Activated T-cell treated with anti-CD3 and anti-CD28 coated beads, Interleukin-2, amount 50 U/mL, for 72 hours (primary cell): ENCODE measurements at places on chromosomes 2 and 18. TPM values are rescaled to one million over a fixed set of nuclear protein-coding genes. Genes with fewer than 3 reads are reported as not detected.
A peak's percentile ranks its signal among the peaks of the same experiment; 100 is the strongest.

- no peak overlapping the region for H3K27ac ChIP-seq
- H3K4me3 ChIP-seq = no peak overlapping the region
- H3K36me3 ChIP-seq = no peaks in the 10 kb centered on the region
- peaks cover 11% of the 10 kb centered on the region for H3K4me1 ChIP-seq
- no peak for DNase-seq
- peaks cover 16% of the 10 kb centered on the region for H3K27me3 ChIP-seq
Observed at GRCh38 chr2:65186093-65186868, 41.4 kb upstream of the ACTR2 start.

Gene ELOA2
- not detected for total RNA-seq

DNA sequence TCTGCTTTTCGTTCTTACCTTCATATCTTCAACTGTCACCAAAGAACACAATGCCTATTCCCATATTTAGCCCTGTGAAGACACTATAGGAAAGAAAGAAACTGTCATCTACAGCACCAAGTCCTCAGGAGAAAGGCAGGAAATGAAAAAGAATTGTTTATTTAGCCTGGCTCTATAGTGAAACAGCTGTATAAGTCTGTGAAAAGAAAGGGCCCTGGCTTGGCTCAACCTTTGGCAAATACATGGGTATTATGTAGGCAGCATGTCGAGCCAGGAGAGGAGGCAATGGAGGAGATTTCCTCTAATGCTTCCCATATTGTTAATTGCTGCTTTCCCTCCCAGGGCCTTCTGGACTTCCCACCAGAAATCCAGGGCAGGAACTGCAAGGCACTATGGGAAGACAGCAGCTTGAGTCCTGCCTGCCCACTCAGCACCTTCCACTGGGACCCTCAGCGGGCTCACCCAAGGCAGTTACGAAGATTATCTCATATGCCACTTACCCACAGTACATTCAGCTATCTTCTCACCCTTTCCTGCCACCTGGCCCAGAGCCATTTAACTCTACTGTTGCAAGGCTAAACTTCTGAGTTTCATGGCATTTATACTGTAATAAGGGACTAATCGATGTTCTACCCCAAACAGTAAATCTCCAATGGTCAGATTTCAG lies 30.1 kb downstream of the SLC8A1 start:
- no peaks in the 10 kb centered on the region for H3K4me1 ChIP-seq
- H3K36me3 ChIP-seq = no peaks in the 10 kb centered on the region
- no peak overlapping the region for H3K27ac ChIP-seq
- no peaks in the 10 kb centered on the region for H3K27me3 ChIP-seq
- H3K4me3 ChIP-seq = no peak overlapping the region

DNA sequence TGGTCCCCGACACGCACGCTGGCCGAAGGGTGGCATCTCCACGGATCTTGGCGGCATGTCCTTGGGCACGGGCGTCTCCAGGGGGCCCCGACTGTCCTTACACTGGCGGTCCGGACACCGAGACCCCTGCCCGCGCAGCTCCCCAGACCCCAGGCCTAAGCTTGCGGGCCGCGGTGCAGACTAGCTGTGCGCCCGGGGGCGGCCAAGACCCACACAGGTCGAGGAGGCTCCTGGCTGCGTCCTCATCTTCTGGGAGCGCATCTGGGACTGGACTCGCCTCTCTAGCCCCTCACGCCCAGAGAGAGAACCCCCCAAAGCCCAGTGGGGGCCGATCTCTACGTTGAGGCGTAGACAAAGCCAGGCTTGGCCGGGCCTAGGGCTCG lies 475 bp upstream of the TWIST2 start:
- peaks cover 61% of the 10 kb centered on the region for H3K27me3 ChIP-seq
- no peaks in the 10 kb centered on the region for H3K4me1 ChIP-seq
- H3K27ac ChIP-seq = no peak overlapping the region
- DNase-seq = no peak
- no peak overlapping the region for H3K4me3 ChIP-seq
- H3K36me3 ChIP-seq = no peaks in the 10 kb centered on the region

DNA sequence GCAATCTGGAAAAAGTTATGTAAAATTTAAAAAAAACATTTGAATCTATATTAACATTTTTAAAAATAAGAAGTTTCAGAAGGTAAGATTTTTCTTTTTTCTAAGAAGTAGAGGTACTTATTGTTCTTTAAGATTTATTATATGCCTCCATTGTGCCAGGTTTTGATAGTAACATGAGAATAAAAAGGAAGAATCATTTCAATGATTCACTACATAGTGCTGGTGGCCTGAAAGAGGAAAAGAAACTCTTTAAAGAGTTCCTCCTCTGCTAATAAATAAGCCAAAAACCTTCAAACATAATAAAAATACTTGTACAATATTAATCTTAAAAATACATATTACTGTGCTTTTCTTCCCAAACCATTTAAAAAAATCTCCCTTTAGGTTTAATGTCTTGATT lies 69.0 kb downstream of the ANKRD44 start:
- no peaks in the 10 kb centered on the region for H3K27me3 ChIP-seq
- H3K4me1 ChIP-seq = peaks cover 88% of the 10 kb centered on the region
- H3K36me3 ChIP-seq = peaks cover 1% of the 10 kb centered on the region
- DNase-seq = no peak
- no peak overlapping the region for H3K27ac ChIP-seq

Gene AGXT
- not detected for total RNA-seq

Gene NOSTRIN
- total RNA-seq = not detected

- no peaks in the 10 kb centered on the region for H3K36me3 ChIP-seq
- no peaks in the 10 kb centered on the region for H3K27me3 ChIP-seq
- DNase-seq = no peak
Observed at GRCh38 chr18:23835091-23835490, 145.8 kb downstream of the LAMA3 start.

GRCh38 chr2:10740226-10740625 lies 18.8 kb downstream of the ATP6V1C2 start:
- H3K27me3 ChIP-seq = no peaks in the 10 kb centered on the region
- no peaks in the 10 kb centered on the region for H3K36me3 ChIP-seq
- no peak overlapping the region for H3K27ac ChIP-seq
- no peak overlapping the region for H3K4me3 ChIP-seq
- peaks cover under 1% of the 10 kb centered on the region for H3K4me1 ChIP-seq

DNA sequence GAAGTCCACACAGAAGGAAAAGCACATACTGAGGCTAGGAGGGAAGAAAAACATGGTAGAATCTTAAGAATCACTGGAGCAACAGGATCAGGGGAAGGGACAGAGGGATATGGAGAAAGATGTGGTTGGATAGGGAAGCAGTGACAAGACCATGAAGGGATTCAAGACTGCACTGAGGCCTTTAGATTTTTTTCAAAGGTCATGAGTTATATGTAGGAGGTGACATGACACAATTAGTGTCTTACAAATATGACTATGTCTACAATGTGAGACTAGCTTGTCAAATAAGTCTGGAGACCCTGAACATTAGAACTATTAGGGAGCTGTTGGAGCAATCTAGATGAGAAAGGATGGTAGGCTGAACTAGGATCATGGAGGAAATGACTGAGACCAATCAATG lies 1130.3 kb upstream of the ZEB2 start:
- H3K27me3 ChIP-seq = no peaks in the 10 kb centered on the region
- no peak for DNase-seq
- no peaks in the 10 kb centered on the region for H3K36me3 ChIP-seq
- H3K4me1 ChIP-seq = no peaks in the 10 kb centered on the region

DNA sequence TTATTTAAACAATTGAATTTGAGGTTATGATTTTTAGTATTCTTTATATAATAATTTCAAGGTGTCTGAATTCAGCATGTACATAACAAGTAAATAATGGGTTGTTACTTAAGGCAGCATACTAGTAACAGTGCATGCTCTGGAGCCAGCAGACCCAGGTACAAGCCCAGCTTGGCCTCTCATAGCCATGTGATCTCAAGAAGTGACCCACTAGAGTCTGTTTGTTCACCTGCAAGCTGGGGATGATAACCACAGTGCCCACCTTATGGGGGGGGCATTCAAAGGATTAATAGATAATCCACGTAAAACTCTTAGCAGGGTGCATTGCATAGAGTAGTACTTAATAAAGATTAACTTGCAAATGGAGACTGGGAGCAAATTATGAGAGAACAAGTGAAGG lies 163.6 kb downstream of the TRABD2A start:
- peak overlapping the region; percentile 13 for H3K27ac ChIP-seq
- peaks cover 37% of the 10 kb centered on the region for H3K4me1 ChIP-seq
- H3K36me3 ChIP-seq = no peaks in the 10 kb centered on the region
- no peak overlapping the region for H3K4me3 ChIP-seq
- DNase-seq = no peak

Gene LRRFIP1
- 239 TPM for total RNA-seq

Gene PARD6G
- total RNA-seq = not detected

Gene ATG9A
- 48.5 TPM for total RNA-seq

- H3K4me1 ChIP-seq = no peaks in the 10 kb centered on the region
- H3K36me3 ChIP-seq = no peaks in the 10 kb centered on the region
- H3K27ac ChIP-seq = no peak overlapping the region
- DNase-seq = no peak
- no peaks in the 10 kb centered on the region for H3K27me3 ChIP-seq
- no peak overlapping the region for H3K4me3 ChIP-seq
Observed at GRCh38 chr2:108315444-108315934, 26.8 kb downstream of the SULT1C2 start.

DNA sequence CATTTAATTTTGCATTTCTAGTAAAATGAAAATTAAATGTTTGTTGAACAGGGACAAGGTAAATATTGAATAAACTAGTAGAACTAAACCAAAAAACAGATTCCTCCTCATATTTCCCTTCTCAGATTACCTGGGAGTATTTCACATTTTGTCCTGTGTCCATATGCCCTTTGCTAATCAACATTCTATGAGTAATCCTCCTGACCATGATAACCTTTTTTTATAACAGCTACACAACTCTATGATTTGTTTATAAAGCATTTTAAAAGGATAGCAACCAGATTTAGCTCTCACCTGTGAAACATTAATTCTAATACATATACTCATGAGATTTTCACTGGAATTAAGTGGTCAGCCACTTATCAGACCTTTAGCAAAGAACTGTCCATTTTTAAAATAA lies 7.1 kb upstream of the DSG2 start:
- H3K4me3 ChIP-seq = no peak overlapping the region
- peaks cover 14% of the 10 kb centered on the region for H3K4me1 ChIP-seq
- no peak for DNase-seq
- H3K27me3 ChIP-seq = peaks cover 33% of the 10 kb centered on the region
- H3K27ac ChIP-seq = no peak overlapping the region
- no peaks in the 10 kb centered on the region for H3K36me3 ChIP-seq

DNA sequence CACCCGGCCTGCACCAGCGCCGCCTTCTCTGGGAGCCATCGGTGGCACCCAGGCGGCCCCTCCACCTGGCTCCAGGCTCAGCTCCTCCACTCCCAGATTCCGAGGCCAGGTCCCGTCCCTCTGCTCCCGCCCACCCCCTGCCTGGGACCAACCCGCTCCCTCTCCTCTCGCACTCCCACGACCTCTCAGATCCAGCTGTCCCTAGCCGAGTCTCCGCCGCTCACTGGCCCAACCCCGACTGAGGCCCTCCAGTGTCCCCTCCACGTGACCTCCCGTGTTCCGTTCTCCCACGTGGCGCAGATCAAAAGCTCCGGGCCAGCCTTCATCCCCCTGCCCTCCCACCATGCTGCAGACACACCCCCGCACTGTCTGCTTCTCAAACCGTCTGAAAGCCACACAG lies 14.4 kb upstream of the SALL3 start:
- H3K27ac ChIP-seq = no peak overlapping the region
- H3K4me1 ChIP-seq = no peaks in the 10 kb centered on the region
- DNase-seq = no peak
- no peak overlapping the region for H3K4me3 ChIP-seq
- H3K27me3 ChIP-seq = peaks cover 23% of the 10 kb centered on the region

GRCh38 chr2:205836477-205837221 lies 154.3 kb downstream of the NRP2 start:
- H3K4me3 ChIP-seq = no peak overlapping the region
- peaks cover 4% of the 10 kb centered on the region for H3K4me1 ChIP-seq
- H3K36me3 ChIP-seq = no peaks in the 10 kb centered on the region
- peaks cover 18% of the 10 kb centered on the region for H3K27me3 ChIP-seq
- DNase-seq = no peak

DNA sequence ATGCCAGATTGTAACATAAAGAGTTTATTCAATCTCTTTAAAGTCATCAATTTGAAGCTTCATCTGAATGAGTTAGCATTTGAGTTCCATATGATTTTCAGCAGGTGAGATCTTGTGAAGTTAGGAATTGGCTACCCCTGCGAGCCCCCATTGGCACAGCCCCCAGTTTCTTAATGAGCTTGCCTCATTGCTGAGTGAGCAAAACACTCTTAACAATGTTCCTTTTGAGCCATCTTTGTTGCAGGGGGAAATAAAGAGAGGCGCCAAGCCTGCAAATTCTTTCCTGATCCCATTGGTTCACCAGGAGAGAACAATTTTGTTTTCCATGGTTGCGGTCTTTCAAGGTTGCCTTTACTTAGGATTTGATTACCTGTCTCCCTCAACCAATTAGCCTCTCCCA lies 18.7 kb downstream of the DPP10 start:
- DNase-seq = no peak
- no peak overlapping the region for H3K27ac ChIP-seq
- no peak overlapping the region for H3K4me3 ChIP-seq
- H3K4me1 ChIP-seq = no peaks in the 10 kb centered on the region
- no peaks in the 10 kb centered on the region for H3K27me3 ChIP-seq

Gene MOGAT1
- total RNA-seq = not detected

- DNase-seq = no peak
- peaks cover 4% of the 10 kb centered on the region for H3K36me3 ChIP-seq
- no peak overlapping the region for H3K4me3 ChIP-seq
- no peak overlapping the region for H3K27ac ChIP-seq
- H3K27me3 ChIP-seq = no peaks in the 10 kb centered on the region
Observed at GRCh38 chr18:29161429-29161828, 984.5 kb upstream of the CDH2 start.

- no peak for DNase-seq
- H3K27ac ChIP-seq = no peak overlapping the region
- H3K4me3 ChIP-seq = no peak overlapping the region
- H3K36me3 ChIP-seq = no peaks in the 10 kb centered on the region
- peaks cover 4% of the 10 kb centered on the region for H3K4me1 ChIP-seq
- H3K27me3 ChIP-seq = no peaks in the 10 kb centered on the region
Observed at GRCh38 chr2:48221846-48222516, 308.0 kb upstream of the STON1 start.

- no peak for DNase-seq
- no peaks in the 10 kb centered on the region for H3K27me3 ChIP-seq
- no peak overlapping the region for H3K27ac ChIP-seq
- peaks cover 16% of the 10 kb centered on the region for H3K36me3 ChIP-seq
- H3K4me3 ChIP-seq = no peak overlapping the region
- peaks cover 55% of the 10 kb centered on the region for H3K4me1 ChIP-seq
Observed at GRCh38 chr2:70242552-70242951, 5.9 kb downstream of the TIA1 start.

- DNase-seq = no peak
- H3K36me3 ChIP-seq = peaks cover 2% of the 10 kb centered on the region
- H3K4me3 ChIP-seq = peak overlapping the region; percentile 93
Observed at GRCh38 chr18:13269013-13269280, 50.4 kb downstream of the LDLRAD4 start.

- peaks cover 6% of the 10 kb centered on the region for H3K4me1 ChIP-seq
- H3K27me3 ChIP-seq = peaks cover 13% of the 10 kb centered on the region
Observed at GRCh38 chr18:8601277-8602032, 7.8 kb upstream of the RAB12 start.

Gene CXCR2
- total RNA-seq = 0.25 TPM

GRCh38 chr2:99698896-99699295 lies 209.1 kb upstream of the REV1 start:
- no peaks in the 10 kb centered on the region for H3K27me3 ChIP-seq
- DNase-seq = no peak
- no peaks in the 10 kb centered on the region for H3K36me3 ChIP-seq
- no peak overlapping the region for H3K4me3 ChIP-seq

Gene OXER1
- 1.9 TPM for total RNA-seq

- no peak overlapping the region for H3K27ac ChIP-seq
- peaks cover 8% of the 10 kb centered on the region for H3K27me3 ChIP-seq
- H3K4me3 ChIP-seq = no peak overlapping the region
- no peaks in the 10 kb centered on the region for H3K4me1 ChIP-seq
Observed at GRCh38 chr2:18384242-18384641, 176.2 kb downstream of the RDH14 start.

- no peak overlapping the region for H3K4me3 ChIP-seq
- H3K27me3 ChIP-seq = peaks cover 10% of the 10 kb centered on the region
- no peaks in the 10 kb centered on the region for H3K4me1 ChIP-seq
Observed at GRCh38 chr2:129803032-129803431, 176.4 kb upstream of the RAB6C start.
